Hair follicle dermal papilla cell (primary cell): ENCODE measurements at places on chromosomes 11 and 22. TPM values are rescaled to one million over a fixed set of nuclear protein-coding genes. Genes with fewer than 3 reads are reported as not detected.

The CABP4 gene
- total RNA-seq: not detected in 2 replicates

The OR51B2 gene
- total RNA-seq: not detected in 2 replicates

The HSPB2 gene
- 0.49 and 2.6 TPM in 2 replicates for total RNA-seq

The KRTAP5-6 gene
- total RNA-seq: not detected in 2 replicates

The DDI1 gene
- total RNA-seq: under 0.01 and 0.12 TPM in 2 replicates

The DGCR6 gene
- 1.3 and 2.4 TPM in 2 replicates for total RNA-seq

The OTUB1 gene
- 34.4 and 35.7 TPM in 2 replicates for total RNA-seq

The SPI1 gene
- total RNA-seq: not detected in 2 replicates

The PLEKHA7 gene
- total RNA-seq: 0.32 and 0.61 TPM in 2 replicates
